HEK293T (cell line): ENCODE measurements at places on chromosomes 13 and 19.

DNA sequence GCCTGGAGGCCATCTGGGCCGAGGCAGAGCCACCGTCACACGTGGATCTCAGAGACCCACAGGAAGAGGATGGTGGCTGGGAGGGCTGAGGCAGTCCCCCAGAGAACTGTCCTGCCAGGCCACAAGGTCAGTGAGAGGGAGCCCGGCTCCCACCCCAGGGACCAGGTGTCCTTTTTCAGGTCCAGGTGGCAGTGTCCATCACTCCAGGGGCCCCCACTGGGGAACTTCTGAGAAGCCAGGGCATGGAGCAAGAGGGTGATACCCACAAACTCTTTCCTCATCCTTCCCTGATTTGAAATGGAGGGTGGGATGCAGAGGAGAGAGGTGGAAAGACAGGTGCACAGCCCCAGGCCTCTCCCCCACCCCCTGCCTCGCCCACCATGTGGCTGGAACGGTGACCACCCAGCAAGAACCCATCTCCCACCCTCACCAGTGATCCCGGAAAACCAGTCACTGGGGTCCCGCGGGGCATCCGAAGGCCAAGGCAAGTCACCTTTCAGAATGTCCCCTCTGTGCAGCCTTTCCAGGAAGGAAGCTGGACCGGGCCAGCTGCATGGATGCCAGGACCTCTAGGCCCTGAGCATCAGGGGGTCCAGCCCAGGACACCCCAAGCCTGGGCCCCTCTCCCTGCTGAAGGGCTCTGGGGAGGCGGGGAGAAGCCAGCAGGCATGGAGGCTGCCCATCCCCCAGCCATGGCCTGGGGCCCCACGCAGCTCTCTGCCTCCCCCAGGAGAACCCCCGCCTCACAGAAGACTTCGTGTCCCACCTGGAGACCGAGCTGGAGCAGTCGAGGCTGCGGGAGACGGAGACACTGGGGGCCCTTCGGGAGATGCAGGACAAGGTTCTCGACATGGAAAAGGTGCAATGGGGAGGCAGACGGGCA is 14.1 kb downstream of the PRR36 start:
- DNase-seq, result no peak

- no peak for DNase-seq
These were observed 10.8 kb downstream of the C19orf81 start for GRCh38 chr19:50660088-50660366.

GRCh38 chr19:56778351-56778750 is 62.2 kb downstream of the PEG3 start:
- DNase-seq, result no peak

DNA sequence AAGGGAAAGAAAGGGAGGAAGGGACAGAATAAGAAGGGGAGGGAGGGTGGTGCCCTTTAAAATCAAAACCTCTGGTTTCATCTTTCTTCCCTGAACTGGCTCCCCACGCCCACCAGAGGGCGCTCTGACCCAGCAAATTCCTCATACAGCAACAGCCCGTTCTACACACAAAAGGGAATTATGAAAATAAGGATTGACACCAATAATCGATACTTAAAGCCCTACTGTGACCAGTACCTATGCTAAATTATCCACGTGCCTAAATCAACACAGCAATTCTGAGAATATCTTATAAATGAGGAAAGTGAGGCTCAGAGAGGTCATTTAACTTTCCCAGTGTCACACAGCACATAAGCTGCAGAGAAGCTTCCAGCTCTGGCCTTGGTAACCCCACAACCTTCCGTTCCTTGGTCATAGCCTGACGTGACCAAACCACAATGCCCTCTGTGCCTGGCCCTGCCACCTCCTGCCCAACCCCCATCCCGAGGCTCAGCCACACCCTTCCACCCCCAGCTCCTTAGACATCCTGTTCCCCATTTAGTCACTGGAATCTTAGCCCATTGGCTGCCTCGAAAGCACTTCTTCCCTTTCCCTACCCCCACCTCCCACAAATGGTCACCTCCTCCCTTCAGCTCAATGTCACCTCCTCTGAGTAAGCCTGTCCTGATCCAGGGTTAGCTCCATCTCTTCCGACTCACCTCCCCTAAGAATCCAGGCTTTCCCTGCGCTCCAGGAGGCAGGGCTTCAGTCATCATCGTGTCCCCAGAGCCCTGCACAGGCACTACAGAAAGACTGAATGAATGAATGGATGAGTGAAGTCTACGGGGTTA is 34.2 kb upstream of the PNMA8B start:
- DNase-seq, result peak; percentile 77

GRCh38 chr13:29594710-29595379 is 643 bp downstream of the SLC7A1 start:
- peak; percentile 50 for DNase-seq
